Spleen (tissue), 13 donors: ENCODE measurements at places on chromosomes 2 and 18. TPM values are rescaled to one million over a fixed set of nuclear protein-coding genes. Genes with fewer than 3 reads are reported as not detected.

DNA sequence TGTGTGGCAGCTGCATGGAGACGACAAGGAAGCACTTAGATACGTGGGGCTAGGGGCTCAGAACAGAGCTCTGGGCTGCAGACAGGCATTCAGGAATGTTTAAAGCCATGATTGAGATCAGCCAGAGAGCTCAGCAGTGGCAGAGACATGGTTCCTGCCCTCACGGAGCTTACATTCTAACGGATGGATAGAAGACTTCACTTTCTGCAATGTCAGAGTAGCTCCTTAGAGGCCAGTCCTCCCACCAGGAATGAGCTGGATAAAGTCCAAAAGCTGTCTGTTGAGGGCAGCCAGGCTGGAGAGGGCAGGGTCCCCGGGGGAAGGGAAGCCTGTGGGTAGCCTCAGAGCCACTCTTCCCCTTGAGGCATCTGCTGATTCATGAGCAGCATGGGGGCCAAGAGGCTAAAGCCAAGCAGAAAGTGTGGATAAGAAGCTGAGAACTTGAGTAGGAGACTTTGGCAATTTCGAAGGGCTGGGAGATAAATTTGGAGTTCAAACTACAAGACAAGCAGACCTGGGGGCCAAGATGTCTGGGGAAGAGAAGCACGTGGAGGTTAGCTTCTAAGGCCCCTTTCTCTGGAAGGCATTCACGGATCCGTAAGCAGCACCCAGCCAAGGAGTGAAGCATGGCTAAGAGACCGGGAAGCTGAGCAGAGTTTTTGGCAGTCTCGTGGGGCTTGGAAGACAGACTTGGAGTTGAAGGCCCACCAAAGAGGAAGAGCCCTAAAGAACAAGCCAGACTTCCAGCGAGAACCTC lies 9.7 kb upstream of the CIB4 start:
- DNase-seq = peak; percentile 21

DNA sequence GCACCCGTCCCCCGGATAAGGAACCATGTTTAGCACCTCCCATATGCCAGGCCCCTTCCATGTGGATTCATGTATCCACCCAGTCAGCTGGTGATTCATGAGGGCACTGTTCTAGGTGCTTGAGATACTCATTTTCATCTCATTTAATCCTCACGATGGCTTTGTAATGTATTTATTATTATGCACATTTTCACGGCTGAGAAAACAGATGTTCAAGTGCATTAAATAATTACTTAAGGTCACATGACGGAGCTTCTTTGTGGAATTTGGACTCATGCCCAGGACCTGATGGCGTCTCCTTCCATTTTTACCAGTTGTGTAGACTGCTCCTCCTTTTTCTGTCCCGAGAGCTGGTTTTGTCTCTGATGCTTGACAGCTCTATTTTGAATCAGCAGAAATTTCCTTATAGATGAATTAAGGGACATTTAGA lies 72.2 kb upstream of the RBM44 start:
- no peak for DNase-seq

DNA sequence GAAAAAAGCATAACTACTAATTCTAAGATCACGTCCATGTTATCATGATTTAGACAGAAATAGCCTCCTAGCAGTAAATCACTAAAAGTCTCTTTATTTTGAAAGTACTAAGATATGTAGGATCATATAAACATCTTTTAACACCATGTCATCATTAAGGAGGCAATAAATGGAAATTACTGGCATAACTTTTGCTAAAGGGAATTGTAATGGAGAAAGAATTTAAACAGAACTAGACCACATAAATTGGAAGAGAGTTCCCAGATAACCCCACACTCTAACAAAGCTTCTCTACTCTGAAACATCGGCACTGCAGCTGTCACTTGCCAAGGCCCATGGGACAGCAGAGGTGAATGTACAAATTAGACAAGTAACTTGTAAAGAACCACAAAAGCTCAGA lies 29.5 kb downstream of the STK39 start:
- DNase-seq = no peak

DNA sequence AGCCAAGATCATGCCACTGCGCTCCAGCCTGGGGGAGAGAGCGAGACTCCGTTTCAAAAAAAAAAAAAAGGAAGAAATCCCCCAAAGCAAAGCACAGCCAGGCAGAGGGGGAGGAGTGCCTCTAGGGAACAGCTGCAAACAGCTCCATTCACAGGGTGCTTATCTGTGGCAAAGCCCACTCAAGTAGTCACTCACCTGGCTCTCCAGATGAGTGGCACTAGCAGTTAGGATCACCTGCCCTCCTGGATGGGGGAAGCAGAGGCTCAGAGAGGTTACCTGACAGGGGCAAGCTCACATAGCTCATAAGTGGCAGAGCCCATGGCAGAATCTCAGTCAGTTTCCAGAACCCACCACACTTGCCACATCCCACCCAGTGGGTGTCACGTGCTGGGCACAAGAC lies 30.3 kb downstream of the TFCP2L1 start:
- DNase-seq = no peak

DNA sequence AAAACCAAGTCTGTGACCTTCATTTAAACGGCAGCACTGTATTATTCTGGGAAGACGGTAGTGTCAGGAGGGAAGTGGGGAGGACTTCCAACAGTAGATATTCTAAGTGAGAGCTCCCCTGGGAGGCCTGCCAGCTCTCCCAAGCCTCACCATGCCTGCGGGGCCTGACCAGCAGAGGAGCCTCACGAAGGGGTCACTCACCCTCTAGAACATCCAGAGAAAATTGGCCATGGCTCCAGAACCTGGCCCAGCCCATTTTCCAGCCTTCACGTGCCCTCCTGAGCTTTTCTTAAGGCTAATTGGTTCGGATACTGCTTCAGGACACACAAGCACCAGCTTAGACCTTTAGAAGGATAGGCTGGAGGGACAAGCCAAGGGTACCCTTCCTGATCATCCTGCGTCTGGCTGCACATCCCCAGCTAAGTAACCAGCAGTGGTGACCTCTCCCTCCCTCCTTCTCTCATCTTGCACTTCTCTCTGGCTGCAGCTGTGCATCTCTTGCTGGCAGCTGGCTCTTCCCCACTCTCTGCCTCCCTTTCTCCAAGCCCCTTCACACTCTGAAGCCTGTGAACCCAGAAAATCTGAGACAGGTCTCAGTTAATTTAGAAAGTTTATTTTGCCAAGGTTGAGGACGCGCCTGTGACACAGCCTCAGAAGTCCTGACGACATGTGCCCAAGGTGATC lies 120.1 kb upstream of the PKDCC start:
- no peak for DNase-seq

Gene UNC50
- total RNA-seq = 50.2 TPM

DNA sequence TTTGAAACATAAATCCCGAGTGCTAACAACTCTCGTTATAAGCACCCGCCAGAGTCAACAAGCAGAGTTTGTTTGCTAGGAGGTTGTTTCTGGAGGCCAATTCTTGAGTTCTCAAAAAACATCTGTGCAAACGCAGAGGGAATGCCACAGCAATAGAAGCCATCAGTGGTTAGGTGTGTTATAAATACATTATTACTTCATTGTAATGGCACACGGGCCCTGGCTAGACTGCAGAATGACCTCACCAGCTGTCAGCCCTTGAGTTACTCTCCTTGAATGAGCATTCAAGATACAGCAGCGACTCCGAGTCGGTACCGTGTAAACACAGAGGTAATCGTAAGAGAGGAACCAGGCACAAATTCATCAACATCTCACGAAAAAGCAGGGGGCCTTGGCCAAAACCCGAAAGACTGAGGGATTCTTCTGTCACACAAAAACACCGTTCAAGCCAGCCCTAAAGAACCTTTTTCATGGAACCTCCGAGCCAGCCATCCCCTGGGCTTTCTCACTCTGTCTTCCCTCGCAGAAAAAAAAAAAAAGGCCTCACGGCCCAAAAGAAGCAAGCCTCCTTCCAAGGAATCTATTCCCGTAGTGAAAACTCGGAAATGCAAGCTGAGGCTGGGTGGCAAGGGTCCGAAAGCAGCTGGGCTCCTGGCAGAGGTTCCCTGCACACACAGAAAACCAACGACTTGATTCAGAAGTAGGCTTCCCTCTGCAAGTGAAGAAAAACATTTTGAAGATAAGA lies 133.7 kb upstream of the MEIS1 start:
- DNase-seq = no peak

DNA sequence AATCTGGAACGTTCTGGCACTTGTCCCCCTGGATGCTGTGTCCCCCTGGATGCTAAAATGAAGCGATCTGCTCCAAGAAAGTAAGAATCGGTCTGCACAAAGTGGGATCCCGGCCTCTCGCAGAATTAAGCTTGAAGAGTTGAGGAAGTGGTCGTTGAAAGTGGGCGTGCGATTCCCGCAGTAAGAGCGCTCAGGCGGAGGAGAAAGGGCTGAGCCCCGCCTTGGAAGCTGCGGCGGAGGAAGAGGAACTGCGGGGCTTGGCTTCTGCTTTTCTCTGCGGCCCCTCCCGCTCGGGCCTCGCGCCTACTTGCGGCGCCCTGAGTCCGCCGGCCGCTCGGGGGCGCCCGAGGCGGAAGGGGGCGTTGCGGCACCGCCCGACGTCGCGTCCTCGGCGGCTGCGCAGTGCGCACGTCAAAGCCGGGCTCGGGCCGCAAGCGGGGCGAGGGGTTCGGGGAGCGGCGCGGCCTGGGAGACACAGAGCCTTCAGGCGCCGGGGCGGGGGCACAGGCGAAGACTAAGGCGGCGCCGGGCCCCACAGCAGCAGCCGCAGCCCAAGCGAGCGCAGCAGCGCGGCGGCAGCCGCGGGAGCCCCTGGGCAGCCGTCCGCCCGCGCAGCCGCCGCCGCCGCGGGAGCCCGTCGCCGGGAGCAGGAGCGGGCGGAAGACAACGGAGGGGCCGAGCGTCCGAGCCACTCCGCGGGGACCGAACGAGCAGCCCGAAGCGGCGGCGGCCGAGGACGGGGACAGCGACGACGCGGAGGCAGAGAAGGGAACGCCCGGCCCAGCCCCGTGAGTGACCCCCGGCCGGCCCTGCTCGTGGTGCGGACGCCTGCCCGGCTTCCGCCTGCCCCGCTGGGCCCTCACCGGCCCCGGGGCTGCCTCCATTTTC lies at the start of gene CAB39:
TSS of gene CAB39 (plus strand) at position 400 of the 888 bp plus-strand sequence. CDS start 47,160 bp downstream, outside the sequence.
- DNase-seq = peak; percentile 98

Gene GALR1
- total RNA-seq = not detected

DNA sequence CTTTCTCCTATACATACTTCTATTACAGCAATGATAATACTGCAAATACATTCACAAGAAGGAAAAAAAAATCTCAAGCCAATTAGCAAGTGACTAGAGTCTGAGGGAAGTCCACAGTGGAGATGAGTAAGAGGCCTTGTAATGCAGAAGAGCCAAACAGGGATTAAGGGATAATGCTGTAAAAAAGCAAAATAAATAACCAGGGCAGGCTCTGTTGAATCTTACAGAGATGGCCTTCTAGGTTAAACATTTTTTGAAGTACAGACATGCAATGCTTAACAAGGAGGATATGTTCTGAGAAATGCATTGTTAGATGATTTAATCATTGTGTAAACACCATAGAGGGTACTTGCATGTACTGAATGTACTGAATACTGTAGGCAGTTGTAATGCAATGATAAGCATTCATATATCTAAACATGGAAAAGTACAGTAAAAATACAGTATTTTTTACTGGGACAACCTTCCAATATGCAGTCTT lies 122.1 kb upstream of the RMDN2 start:
- DNase-seq = no peak

Gene CACNB4
- 2.3 TPM for total RNA-seq

Gene WNT10A
- 1.6 TPM for total RNA-seq

DNA sequence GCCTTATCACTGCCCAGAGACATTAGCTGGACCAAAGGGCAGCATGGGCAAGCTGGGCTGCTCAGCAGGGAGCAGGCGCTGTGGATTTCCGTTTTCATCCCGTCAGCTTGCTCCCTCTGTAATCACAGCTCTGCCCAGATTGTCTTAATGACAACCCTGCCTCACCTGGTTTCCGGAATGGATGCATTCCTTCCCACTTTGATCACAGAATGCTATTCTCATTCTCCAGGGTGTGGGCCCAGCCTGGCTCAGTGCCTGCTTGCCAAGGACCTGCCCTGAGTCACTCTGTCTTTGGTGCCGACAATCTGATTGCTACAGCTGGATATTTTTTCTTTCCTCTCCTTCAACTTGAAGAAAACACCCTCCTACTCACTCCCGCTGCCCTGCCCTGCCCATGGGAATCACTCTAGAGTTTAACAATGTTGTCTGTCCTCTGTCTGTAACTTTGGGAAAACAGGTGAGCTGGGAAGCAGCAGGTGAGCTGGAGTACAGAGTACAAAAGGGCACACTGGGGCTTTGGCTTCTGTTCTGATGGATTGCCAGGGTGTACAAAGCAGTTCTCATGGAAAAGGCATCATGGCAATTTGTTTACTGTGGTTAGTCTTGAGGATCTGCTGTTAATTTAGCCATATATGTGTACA lies 27.2 kb upstream of the FAM136A start:
- DNase-seq = no peak

- no peak for DNase-seq
These were observed 416.1 kb upstream of the ETAA1 start for GRCh38 chr2:66981074-66981473.

GRCh38 chr2:235183786-235184185 lies 232.0 kb downstream of the SH3BP4 start:
- no peak for DNase-seq

- DNase-seq = no peak
These were observed 209.5 kb downstream of the DPP10 start for GRCh38 chr2:114651933-114652332.

- no peak for DNase-seq
These were observed 36.0 kb downstream of the ATIC start for GRCh38 chr2:215347878-215348277.

GRCh38 chr2:46706264-46706983 lies 209.2 kb downstream of the MCFD2 start:
- DNase-seq = no peak

Gene GALNT3
- 42.8 TPM for total RNA-seq

- DNase-seq = peak; percentile 65
These were observed at the start of gene ERBB4 for GRCh38 chr2:212538305-212539071. ERBB4 (minus strand) TSS chr2:212538802; CDS start chr2:212538530, 272 bp downstream.

- peak; percentile 89 for DNase-seq
These were observed 1.6 kb downstream of the TSHZ1 start for GRCh38 chr18:75211953-75212750.

Gene CNDP1
- total RNA-seq = 0.52 TPM

DNA sequence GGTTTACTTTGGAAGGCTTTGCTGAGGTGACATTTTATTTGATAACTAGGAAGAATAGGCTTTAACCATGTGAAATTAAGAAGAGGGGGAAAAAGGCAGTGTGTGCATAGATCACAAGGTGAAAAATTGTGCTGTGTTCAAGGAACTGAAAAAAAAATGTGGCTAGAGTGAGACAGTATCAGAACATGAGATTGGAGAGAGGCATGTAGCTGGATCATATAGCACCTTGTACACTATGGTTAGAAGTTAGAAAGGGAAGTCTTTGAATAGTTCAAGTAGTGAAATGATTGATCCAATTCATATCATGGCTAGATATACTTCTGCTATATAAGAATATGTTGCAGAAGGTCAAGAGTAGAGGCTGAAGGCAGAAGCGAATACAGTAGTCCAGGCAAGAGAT lies 12.3 kb upstream of the TNFRSF11A start:
- no peak for DNase-seq

DNA sequence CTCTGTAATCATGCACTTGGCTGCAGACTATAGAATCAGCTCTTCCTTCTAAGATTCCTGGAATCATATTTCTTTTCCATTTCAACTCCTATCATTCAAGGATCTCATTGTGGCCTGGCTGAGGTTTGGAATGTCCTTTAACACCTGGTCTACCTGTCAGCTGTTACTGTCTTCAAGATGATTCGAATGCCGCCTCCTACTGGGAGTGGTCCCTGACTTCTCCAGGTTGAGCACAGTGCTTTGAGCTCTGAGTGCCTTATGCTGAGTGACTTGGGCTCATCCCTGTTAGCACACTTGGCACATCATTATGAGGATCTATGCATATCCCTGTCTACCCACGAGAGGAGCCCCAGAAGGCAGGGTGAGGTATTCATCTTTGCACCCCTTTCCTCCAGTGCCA lies 87.6 kb downstream of the MARCHF4 start:
- DNase-seq = no peak

Gene NEURL3
- total RNA-seq = not detected

GRCh38 chr2:70369082-70369481 lies 67.2 kb upstream of the FAM136A start:
- no peak for DNase-seq
